ENCODE measurements at places on chromosomes 16 and 17.

- no peak for DNase-seq
Observed at GRCh38 chr16:970766-971581, at the start of gene LMF1. LMF1 (minus strand) TSS chr16:970984; CDS start chr16:970980, 4 bp downstream.

- DNase-seq = no peak
Observed at GRCh38 chr16:84318091-84318975, 23.7 kb downstream of the WFDC1 start.

GRCh38 chr17:14316126-14316832, 15.4 kb downstream of the HS3ST3B1 start:
- no peak for DNase-seq

GRCh38 chr17:37506678-37507077, 17.0 kb downstream of the DUSP14 start:
- no peak for DNase-seq

GRCh38 chr17:48510761-48511604, 19.8 kb downstream of the HOXB1 start:
- no peak for DNase-seq

Measured in cortex of kidney (tissue), 1 donor.